HT-29 (cell line): ENCODE measurements at places on chromosomes 2 and 18. TPM values are rescaled to one million over a fixed set of nuclear protein-coding genes. Genes with fewer than 3 reads are reported as not detected.

The OSBPL1A gene
- total RNA-seq: 13.7 and 14.1 TPM in 2 replicates

The RNU2-63P gene
- total RNA-seq: not detected in 2 replicates

The MOGAT1 gene
- not detected in 2 replicates for total RNA-seq

The CABYR gene
- 0.36 and 0.91 TPM in 2 replicates for total RNA-seq

The STRN gene
- total RNA-seq: 4.3 and 4.4 TPM in 2 replicates

The KIF3C gene
- total RNA-seq: 1.9 and 3.2 TPM in 2 replicates

The CREG2 gene
- not detected in 2 replicates for total RNA-seq

The PLCL1 gene
- 0.08 and 0.13 TPM in 2 replicates for total RNA-seq

The MATN3 gene
- 0.26 and 1.0 TPM in 2 replicates for total RNA-seq

The COLEC11 gene
- not detected in 2 replicates for total RNA-seq

The RGPD3 gene
- total RNA-seq: 0.03 TPM in 1 of 2 replicates, not detected in the other

The APOB gene
- total RNA-seq: not detected in 2 replicates

The LRRC30 gene
- total RNA-seq: not detected in 2 replicates

The SH3BP4 gene
- total RNA-seq: 42.9 and 44.5 TPM in 2 replicates

The NGEF gene
- total RNA-seq: 13.4 and 13.5 TPM in 2 replicates

The MEP1B gene
- not detected in 2 replicates for total RNA-seq

The ARHGEF4 gene
- total RNA-seq: 0.13 and 0.15 TPM in 2 replicates

The TBR1 gene
- not detected in 2 replicates for total RNA-seq

The PAX8 gene
- 1.5 and 3.4 TPM in 2 replicates for total RNA-seq

The ATP6V1C2 gene
- total RNA-seq: not detected in 2 replicates

The FOXI3 gene
- not detected in 2 replicates for total RNA-seq

The KIAA2012 gene
- 0.05 TPM in 1 of 2 replicates, not detected in the other for total RNA-seq
